ENCODE measurements at places on chromosomes 11 and 22.
A peak's percentile ranks its signal among the peaks of the same experiment; 100 is the strongest.

GRCh38 chr22:20414059-20414440 lies 20.1 kb downstream of the ZNF74 start:
- no peak for DNase-seq

DNA sequence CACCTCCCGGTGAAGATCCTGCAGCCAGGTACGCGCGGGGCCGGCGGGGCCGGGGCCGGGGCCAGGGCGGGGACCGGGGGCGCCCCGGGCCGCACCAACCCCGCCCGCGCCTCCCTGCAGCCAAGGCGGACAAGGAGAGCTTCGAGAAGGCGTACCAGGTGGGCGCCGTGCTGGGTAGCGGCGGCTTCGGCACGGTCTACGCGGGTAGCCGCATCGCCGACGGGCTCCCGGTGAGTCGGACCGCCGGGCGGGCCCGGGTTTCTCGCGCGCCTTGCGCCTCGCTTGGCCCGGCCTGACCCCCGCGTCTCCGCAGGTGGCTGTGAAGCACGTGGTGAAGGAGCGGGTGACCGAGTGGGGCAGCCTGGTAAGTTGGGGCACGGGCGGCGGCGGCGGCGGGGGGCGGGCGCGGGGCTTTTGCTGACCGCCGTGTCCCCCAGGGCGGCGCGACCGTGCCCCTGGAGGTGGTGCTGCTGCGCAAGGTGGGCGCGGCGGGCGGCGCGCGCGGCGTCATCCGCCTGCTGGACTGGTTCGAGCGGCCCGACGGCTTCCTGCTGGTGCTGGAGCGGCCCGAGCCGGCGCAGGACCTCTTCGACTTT lies 531 bp downstream of the PIM3 start:
- DNase-seq, result no peak

DNA sequence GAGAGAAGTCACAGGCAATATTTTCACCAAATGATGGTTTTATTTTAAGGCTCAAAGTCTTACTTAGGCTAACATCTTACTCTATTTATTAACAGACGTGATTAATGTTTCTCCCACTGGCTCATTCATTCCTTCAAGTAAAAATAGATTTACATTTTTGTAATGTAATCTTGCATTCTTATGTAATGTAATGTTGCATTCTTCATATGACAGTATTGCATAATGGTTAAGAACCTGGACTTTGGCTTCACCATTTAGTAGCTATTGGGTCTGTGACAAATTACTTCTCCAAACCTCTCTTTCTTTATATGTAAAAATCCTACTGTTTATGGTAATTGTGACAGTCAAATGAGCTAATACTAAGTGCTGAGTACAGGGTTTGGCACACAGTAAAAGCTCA lies 3.3 kb upstream of the DIXDC1 start:
- DNase-seq, result no peak

- DNase-seq, result no peak
Measured at GRCh38 chr22:46931414-46931813, 169.0 kb downstream of the TBC1D22A start.

DNA sequence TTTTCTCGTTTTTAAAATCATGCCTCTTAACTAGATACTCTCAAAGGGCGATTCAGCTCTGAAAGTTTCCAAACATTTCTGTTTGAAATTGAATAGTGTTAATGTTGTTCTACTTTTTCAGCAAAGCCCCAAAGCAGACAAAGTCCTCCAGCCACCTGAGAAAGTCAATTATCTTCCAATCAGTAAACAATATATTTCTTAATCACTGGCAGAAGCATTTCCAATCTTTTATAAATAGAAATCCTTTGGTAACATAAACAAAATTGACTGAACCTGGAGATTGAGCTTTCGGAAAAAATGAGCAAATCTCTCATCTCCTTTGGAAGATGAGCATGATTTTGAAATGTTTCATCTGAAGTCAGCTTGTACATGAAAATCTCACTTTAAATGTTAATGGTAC lies 84.4 kb upstream of the FIBIN start:
- no peak for DNase-seq

GRCh38 chr11:83744620-83745192 lies 458.5 kb upstream of the CCDC90B start:
- DNase-seq, result no peak

- DNase-seq, result no peak
Measured at GRCh38 chr22:48795664-48796063, 1032.0 kb downstream of the BRD1 start.

DNA sequence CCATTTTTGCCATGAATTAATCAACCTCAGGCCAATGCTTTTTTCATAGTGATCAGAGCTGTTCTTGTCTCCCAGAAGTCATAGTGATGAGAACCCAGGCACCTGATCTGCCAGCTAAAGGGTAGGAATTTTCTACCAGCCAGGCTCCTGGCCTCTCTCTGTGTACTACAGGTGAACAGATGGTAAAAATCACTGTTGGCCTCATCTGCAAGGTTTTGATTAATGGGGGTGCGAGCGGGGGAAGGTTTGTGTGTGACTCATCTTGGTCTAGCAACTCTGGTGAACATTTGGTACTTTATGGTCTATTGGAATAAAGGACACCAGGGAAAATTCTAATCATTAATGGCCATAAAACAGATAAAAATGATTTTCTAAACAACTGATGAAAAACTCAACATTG lies 14.4 kb upstream of the APOL4 start:
- no peak for DNase-seq

- DNase-seq, result no peak
Measured at GRCh38 chr11:111419641-111420327, 40.7 kb upstream of the POU2AF1 start.

GRCh38 chr11:107590460-107591377 lies at the start of gene ELMOD1:
ELMOD1 (plus strand) TSS chr11:107591147; CDS start chr11:107618190, 27,043 bp downstream.
- DNase-seq, result peak; percentile 74

DNA sequence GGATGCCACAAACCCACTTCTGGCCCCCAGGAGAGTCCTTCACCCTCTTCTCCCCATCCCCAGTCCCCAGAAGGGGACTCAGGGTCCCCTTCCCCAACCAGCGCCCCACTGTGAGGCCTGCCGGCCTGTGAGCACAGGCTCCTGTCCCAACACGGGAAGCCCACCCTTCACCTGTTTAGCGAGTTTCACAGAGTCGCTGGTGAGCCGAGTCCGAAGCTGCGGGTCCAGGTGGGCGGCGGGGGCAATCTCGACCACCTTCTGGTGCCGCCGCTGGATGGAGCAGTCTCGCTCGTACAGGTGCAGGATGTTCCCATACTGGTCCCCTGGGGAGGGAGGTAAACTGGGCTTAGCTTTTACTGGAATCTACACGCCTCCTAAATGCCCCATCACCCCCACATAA lies 13.3 kb downstream of the LRFN4 start:
- DNase-seq, result no peak

DNA sequence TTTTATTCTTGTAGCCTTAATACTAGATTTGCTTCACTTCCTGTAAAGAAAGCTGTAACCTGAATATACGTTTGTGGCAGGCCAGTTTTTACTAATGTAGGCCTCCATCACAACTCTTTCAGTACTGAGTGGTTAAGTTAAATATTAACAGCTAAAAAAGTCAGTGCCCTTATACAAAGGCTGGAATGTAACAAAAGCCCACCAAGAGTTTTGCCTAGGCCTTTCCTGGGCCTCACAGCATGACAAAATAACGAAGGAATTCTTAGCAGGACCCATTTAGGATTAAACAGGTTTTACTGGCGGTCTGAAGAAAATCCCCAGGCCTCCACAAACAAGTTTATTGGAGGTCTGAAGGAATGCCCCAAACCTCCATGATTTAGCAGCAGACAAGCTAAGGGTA lies 43.7 kb downstream of the PIWIL3 start:
- DNase-seq, result no peak

DNA sequence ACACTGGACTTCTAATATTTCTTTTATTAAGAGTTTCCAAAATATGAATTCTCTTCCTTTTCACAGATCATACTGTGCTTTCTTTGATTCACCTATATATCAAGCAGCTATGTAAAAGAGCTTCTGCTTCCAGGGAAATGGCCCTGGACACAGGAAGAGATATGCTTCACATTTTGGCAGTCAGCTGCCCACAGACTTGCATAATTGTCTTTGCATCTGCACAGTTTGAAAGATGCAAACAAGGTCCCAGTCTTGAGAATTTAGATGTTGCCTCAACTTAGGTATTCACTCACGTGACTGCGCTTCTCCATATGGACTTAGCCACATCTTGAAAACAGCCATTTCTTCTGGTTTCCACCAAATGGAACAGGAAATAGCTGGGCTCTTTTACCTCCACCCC lies 92.3 kb upstream of the POU2AF2 start:
- DNase-seq, result no peak

DNA sequence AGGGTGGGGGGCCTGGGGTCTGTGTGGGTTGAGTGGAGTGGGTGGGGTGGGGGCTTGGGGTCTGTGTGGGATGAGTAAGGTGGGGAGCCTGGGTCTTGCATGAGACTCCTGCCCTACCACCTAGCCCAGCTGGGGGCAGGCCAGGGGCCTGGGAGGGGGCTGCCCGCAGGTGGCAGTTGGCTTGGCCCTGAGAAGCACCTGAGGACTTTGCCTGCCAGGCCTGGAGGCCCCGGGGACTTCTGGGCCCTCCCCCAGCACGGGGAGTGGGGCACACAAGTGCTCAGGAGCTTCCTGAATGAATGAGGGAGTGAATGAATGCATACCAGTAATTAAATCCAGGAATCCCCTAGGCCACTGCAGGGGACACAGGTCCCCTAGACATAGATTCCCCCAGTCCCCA lies 6.6 kb downstream of the PHLDA2 start:
- DNase-seq, result no peak

DNA sequence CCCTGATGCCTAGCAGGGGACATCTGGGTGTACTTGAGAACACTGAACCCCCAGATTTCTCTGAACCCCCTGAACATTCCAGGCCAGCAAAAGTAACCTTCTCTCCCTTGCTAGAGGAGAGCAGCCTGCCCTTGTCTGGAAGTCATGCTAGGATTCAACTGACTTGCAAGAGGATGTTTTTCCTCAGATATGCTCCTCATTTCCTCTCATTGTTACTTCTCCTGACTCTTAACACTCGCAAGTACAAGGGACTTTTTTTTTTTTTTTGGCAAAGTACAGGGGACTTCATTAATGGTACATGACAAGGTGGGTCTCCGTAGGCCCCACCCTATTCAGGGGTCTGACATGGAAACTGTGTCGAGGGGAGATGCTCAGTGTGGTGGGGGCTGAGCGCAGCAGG lies 6.3 kb upstream of the MCHR1 start:
- DNase-seq, result no peak

GRCh38 chr11:17865765-17866428 lies 131.3 kb downstream of the KCNC1 start:
- DNase-seq, result no peak

GRCh38 chr11:19853920-19854319 lies 141.3 kb downstream of the NAV2 start:
- no peak for DNase-seq

- DNase-seq, result no peak
Measured at GRCh38 chr11:62996271-62996670, 11.5 kb upstream of the SLC22A6 start.

DNA sequence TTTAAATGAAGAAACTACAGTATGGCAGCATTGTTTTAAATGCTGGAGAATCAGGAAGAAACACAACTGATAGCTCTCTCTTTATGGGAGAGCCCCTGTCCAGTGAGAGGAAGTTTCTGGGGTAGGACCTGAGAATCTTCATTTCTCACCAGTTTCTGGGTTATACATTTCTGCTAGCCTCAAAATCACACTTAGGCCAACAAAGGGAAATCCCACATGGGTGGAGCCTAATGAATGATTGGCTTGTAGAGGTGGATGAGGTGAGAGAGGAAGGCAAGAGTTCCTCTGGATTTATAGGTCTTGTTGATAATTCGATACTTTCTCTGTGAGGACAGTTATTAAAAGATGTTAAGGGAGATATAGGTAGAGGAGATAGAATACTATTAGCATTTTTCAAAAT lies 1397.3 kb upstream of the TENM4 start:
- DNase-seq, result no peak

DNA sequence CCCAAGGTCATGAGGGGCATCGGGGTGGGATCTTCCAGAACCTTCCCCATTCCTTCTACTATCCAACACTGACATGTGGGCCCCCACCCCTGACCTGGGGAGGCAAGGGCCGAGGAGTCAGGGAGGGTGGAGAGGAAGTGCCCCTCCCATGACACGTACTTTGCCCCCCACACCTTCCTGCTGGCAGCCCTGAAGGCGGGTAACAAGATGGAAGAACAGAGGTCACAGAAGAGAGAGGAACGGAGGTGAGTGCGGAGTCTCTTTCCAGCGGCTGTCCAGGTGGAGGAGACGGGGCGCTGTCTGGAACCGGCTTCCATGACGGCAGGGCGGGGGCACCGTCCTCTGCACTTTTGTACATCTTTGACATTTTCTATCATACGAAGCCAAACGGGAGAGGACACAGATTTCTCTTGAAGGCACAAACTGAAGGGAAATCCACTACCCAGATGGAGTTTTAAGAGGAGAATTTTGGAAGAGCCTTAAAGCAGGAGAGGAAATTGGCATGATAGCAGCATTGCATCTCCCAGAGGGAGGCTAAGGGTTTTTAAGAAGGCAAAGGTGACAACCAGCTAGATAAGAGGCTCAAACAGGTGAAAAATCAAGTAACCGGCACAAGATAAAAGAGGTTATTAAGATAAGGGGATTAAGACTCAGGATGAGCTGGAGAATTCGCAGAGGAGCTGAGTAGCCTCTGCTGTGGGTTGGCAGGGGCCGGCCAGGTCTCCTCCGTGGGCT lies 16.7 kb downstream of the OSBPL5 start:
- no peak for DNase-seq

- peak; percentile 70 for DNase-seq
Measured at GRCh38 chr11:69202511-69203221, 46.9 kb downstream of the SMIM38 start.

DNA sequence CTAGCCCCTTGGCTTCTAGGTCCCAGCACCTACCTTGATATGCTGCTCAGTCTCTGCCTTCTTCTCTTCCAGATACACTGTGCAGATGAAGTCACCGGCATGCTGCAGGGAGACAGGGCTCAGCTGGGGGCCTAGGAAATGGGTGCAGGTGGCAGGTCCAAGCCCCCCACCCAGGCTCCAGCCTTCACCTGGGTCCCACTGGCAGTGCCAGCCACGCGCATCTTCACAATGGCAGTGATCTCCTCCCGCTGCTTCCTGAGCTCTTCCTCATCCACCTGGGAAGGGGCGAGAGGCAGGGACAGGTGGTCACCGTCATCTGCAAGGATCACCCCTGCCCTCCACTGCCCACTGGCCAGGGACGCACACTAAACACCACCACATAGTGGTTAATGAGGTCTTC lies 21.1 kb upstream of the PDE2A start:
- DNase-seq, result no peak

DNA sequence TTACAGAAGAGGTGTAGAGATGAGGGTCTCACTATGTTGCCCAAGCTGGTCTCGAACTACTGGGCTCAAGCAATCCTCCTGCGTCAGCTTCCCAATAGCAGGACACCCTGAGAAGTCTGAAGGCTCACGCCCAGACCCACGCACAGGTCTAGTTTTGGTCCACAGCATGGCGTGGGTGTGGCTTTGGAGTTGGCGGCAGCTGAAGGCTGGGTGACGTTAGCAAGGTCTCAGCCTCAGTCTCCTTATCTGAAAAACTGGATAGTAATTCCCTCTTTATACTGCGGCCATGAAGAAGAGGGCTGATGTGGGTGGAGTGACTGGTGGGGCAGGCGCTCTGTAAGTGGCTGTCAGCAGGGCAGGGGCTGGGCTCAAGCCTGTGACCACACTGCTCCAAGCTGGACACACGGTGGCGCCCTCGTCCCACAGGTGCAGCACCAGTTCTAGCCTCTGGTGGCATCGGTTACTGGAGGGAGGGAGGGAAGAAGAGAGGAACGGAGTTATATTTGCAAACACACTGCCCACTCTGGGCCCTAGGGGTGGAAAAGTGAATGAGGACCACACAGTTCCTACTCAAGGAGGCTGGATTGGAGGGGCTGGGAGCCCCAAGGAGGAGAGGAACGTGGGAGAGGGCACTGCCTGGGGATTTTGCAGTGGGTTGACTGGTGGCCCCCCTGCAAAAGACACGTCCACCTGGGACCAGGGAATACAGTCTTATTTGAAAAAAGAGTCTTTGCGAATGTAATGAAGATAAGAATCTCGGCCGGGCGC lies 19.6 kb upstream of the CARD10 start:
- peak; percentile 95 for DNase-seq
